Stimulated activated CD8-positive, alpha-beta memory T cell treated with anti-CD3 and anti-CD28 coated beads, Interleukin-7, amount 100 ng/mL, for 48 hours (primary cell): ENCODE measurements at places on chromosomes 12 and 14.

DNA sequence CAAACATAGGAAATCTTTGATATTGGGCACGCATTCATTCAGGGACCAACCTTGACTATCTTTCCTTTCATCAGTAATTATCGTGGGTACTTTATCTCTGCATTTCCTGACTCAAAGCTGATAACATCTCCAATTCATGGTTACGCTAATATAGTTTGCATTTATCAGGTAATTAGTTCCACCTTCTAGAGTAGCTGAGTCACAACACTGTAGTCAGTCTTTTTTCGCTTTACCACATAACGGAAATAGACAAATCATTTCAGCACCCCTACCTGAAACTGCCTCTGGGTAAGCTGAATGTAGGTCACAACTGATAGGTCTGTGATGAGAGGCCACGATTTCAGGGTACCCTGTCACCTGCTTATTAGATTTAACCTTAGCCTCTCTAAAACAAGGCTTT is 36.7 kb upstream of the IL22 start:
- no peak for DNase-seq

DNA sequence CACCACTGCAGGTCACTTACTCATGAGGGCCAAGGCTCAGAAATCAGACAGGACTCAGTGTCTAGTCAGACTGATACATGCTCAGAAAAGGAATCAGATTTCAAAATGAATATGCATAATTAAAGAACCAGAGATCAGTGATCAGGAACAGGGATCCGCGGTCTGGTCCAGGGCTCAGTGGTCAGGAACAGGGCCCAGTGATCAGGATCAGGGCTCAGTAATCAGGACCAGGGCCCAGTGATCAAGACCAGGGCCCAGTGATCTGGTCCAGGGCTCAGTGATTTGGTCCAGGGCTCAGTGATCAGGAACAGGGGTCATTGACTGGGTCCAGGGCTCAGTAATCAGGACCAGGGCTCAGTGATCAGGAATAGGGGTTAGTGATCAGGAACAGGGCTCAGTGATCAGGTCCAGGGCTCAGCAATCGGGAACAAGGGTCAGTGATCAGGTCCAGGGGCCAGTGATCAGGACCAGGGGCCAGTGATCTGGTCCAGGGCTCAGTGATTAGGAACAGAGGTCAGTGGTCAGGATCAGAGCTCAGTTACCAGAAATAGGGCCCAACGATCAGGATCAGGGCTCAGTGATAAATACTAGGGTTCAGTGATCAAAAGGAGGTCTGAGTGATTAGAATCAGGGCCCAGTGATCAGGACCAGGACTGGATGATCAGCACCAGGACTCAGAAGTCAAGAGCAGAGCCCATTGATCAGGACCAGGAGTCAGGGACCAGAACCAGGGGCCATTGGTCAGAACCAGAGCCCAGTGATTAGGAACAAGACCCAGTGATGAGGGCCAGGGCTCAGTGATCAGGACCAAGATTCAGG is 175.3 kb downstream of the TMEM121 start:
- no peak for DNase-seq

DNA sequence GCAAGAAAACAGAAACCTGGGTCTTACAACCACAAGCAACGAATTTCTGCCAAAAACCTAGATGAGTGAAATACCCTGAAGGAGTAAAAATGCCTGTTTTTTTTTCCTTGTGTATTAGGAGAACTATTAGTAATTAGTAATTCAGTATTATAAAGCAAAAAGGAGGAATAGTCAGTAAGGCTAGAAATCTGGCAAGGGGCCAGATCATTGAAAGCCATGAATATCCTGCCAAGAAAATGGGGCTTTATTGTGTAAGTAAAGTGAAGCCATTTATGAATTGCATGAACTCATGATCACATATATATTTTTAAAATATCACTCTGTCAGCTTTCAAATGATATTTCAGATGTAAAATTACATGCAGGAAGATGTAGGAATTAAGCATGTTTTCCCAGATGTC is 57.9 kb downstream of the TXNDC16 start:
- no peak for DNase-seq

DNA sequence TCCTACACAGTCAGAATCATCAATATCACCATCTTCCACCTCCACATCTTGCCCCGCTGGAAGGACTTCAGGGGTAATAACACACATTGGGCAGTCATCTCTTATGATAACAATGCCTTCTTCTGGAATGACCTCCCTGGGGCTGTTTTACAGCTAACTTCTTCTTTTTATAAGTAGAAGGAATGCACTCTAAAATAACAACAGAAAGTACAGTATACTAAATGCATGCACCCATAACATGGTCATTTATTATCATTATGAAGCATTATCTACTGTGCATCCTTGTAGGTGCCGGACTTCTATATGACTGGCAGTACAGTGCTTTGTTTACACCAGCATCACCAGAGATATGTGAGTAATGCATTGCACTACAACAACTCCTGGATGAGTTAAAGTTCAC is 19.0 kb upstream of the NUAK1 start:
- DNase-seq: no peak

DNA sequence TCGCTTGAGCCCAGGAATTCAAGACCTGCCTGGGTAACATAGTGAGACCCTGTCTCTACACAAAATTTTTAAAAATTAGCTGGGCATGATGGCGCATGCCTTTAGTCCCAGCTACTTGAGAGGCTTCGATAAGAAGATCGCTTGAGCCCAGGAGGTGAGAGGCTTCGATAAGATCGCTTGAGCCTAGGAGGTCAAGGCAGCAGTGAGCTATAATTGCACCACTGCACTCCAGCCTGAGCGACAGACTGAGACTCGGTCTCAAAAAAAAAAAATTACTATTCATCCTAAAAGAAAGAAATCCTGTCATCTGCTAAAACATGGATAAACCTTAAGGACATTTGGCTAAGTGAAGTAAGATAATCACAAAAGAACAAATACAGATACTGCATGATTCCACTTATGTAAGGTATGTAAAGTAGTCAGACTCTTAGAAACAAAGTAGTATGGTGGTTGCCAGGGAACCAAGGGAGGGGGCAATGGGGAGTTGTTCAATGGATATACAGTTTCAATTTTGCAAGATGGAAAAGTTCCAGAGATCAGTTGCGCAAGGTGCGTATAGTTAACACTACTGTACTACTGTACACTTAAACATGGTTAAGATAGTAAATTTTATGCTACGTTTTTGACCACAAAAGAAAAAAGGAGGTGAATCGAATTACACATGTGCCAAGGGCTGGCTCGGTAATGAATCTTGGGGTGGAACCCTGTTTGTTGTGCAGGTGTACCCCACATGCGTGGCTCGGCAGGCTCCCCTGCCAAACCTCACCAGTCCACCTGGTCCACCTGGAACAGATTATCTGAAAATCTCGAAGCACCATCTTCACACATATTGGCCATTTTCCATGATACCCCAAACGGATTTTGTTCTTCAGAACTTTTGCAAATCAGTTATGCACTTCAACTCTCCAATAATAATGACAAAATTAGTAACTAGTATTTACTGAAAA is 18.3 kb upstream of the ATP2A2 start:
- no peak for DNase-seq

DNA sequence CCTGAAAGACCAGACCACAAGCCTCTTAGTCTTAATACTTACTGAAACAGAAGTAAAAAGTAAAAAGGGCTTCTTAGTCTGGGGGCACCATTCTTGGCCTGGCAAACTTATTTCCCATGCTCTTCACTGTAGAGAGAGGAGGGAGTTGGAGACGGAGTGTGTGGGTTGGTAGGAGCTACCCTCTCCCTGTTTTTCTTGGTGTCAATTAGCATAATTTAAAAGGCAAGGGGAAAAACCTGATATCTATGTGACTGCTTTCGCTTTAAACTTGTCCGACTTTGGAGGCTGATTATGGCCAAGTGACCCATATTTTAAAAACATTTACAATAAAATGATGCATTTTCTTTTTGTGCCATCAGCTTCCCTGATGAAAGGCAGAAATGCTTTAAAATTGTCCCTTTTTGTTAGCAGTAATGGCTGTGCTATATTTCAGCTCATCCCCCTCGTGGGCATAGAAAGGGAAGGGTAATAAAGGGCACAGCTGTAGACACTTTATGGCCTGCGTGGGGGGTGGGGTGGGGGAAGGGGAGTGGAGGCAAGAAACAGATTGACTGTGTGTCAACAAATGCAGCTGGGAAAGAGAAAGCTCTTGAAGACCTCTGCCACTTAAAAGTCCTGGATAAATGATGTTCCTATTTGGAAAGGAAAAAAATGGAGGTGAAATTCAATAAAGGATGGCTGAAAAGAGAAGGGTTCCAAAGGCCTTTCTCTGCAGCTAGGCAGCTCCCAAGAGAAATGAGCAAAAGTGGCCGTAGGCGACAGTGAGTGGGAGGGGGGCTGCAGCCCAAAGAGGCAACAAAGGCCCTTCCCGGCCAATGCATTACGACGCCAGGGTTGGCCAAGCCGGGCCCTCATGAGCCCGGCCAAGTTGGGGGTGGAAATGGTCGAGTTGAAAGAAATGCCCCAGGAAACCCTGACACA is 57.5 kb upstream of the TMEM263 start:
- DNase-seq: no peak

DNA sequence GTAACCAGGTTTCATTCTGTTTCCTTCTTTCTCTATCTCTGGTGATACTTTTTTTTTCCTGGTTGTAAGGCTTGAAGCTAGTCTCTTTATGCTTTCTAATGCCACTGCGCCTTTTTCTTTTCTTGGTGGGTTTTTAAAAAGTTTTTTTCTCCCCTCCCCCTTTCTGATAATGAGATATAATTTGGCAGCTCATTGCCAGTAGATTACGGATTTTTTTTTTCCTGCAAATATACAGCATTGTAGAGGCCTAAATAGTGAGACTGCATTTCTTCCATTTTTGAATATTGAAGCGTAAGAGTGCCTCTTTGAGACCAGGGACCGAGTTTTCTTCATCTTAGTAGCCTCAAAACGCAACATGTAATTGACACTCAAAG is 1.1 kb downstream of the PAPOLA start:
- DNase-seq: no peak

GRCh38 chr14:85531141-85531586 is 1.2 kb downstream of the FLRT2 start:
- DNase-seq: no peak

GRCh38 chr14:48568688-48569087 is 893.3 kb upstream of the MDGA2 start:
- no peak for DNase-seq

GRCh38 chr12:15528666-15529065 is 206.4 kb downstream of the PTPRO start:
- DNase-seq: no peak

DNA sequence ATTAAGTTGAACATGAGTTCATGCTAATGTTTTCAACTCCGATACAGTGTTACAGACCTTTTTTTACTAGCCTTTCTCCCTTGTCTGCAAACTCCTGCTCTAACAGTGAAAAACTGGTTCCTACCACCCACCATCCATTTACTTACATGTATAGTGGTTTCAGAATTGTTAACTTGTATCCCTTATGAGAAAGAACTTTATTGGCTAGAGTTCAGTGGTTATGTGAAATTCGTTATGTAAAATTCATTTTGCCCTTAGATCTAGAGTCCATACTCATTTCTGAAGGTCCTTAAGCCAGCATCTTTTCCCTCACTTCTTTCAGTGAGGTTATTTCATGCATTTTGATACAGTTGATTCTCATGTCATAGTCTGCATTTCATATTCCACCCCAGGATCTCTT is 51.0 kb downstream of the PRKCH start:
- no peak for DNase-seq

GRCh38 chr12:138898-139534 is 72.4 kb downstream of the IQSEC3 start:
- peak; percentile 21 for DNase-seq

- no peak for DNase-seq
Measured at GRCh38 chr12:120237360-120238171, 28.0 kb downstream of the PXN start.

GRCh38 chr12:107035733-107036132 is 48.8 kb upstream of the MTERF2 start:
- DNase-seq: no peak
